Esophagus muscularis mucosa (tissue), 4 donors: ENCODE measurements at places on chromosomes 7 and 10. TPM values are rescaled to one million over a fixed set of nuclear protein-coding genes. Genes with fewer than 3 reads are reported as not detected.

DNA sequence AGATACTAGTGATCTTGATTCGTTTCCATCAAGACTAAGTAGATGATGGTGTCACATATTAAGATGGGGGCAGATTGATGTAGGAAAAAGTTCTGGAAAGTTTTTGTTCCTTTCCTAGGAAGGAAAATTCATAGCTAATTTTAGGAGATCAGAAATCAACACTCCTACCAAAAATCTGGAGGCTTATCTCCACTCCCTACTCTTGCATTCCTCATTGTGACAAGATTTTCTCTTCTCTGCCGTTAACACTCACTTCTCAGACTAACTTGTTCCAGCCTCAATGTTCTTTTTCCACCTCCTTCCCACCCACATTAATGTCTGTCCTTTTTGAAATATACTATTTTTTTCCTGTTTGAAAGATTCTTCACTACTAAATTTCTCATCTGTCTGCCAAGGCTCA, 851.9 kb upstream of the GHITM start:
- no peak overlapping the region for H3K4me3 ChIP-seq
- DNase-seq = no peak
- no peaks in the 10 kb centered on the region for H3K4me1 ChIP-seq
- H3K27ac ChIP-seq = no peak overlapping the region
- no peaks in the 10 kb centered on the region for H3K27me3 ChIP-seq

DNA sequence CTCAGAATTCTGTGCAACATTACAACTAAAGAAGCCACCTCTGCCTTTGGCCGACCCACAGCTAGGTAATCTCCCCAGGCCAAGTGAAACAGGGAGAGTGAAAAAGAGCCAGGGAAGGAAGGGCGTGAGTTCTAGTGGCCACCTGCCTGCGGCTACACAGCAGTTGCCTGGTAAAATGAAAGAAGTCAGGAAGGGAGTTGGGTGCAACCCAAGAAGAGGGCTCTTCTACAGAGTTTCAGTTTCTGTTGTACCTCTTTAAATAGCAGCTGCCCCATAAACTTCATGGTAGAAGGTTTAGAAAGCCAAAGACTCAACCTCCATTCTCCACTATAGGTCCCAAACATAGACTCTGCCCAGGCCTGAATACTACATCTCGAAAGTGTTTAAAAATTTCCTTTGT, 76.2 kb upstream of the TMEM168 start:
- no peak overlapping the region for H3K4me3 ChIP-seq
- no peak overlapping the region for H3K27ac ChIP-seq
- no peak for DNase-seq
- no peaks in the 10 kb centered on the region for H3K36me3 ChIP-seq

- DNase-seq = no peak
- H3K4me1 ChIP-seq = no peaks in the 10 kb centered on the region
- no peak overlapping the region for H3K27ac ChIP-seq
- no peaks in the 10 kb centered on the region for H3K27me3 ChIP-seq
These were observed 31.3 kb upstream of the SHH start for GRCh38 chr7:155843426-155844018.

DNA sequence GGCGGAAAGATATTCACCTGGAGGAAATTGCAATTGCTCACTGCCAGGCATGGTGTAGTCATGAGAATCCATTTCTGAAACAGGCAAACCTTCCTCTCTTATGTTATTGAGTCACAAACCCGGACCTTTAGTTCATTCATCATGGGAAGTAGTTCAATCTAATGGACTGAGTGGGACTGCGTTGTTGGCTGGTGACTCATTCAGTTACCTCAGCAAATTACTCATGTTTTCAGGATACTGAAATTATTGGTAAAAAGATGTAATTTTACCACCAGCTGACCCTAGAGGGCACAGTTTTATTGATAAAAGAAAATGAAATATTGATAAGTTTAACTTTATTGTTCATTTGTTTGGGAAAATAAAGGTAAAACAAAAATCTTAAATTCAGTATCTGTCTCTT, 1194.4 kb upstream of the SORCS1 start:
- no peak overlapping the region for H3K4me3 ChIP-seq
- H3K27ac ChIP-seq = no peak overlapping the region
- H3K36me3 ChIP-seq = no peaks in the 10 kb centered on the region
- DNase-seq = no peak
- no peaks in the 10 kb centered on the region for H3K27me3 ChIP-seq
- H3K4me1 ChIP-seq = no peaks in the 10 kb centered on the region

Gene WDR11
- total RNA-seq = 35.3 TPM

Gene RNLS
- 9.8 TPM for total RNA-seq

- peaks cover 13% of the 10 kb centered on the region for H3K4me1 ChIP-seq
- H3K27me3 ChIP-seq = no peaks in the 10 kb centered on the region
- H3K27ac ChIP-seq = no peak overlapping the region
These were observed 25.1 kb downstream of the GALNT11 start for GRCh38 chr7:152050547-152050971.

Gene INHBA
- total RNA-seq = 19.2 TPM

DNA sequence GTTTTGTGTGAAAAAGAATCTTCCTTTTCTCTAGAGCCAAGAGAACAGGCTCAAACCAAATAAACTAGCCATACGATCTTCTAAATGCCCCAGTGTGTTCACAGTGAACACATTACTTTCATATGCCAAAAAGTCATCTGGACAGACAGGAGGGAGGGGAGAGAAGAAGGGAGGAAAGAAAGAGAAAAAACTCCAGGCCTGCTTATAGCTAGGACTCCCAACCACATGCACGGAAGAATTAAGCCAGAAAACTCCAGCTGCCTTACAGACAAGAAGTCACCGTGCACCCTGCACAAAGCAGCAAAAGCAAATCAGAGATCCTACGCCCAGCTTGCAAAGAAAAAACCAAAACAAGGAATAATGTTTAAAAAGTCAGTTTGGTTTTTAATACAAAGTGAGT, 34.3 kb downstream of the SNX8 start:
- no peak overlapping the region for H3K4me3 ChIP-seq
- no peaks in the 10 kb centered on the region for H3K27me3 ChIP-seq
- peaks cover 13% of the 10 kb centered on the region for H3K4me1 ChIP-seq

- H3K36me3 ChIP-seq = peaks cover 3% of the 10 kb centered on the region
- no peaks in the 10 kb centered on the region for H3K4me1 ChIP-seq
- no peak overlapping the region for H3K27ac ChIP-seq
- no peak overlapping the region for H3K4me3 ChIP-seq
- no peak for DNase-seq
These were observed 226.6 kb downstream of the DNAJC1 start for GRCh38 chr10:21776883-21777282.
